Panc1 (cell line): ENCODE measurements at places on chromosomes 1 and 21. TPM values are rescaled to one million over a fixed set of nuclear protein-coding genes. Genes with fewer than 3 reads are reported as not detected.

DNA sequence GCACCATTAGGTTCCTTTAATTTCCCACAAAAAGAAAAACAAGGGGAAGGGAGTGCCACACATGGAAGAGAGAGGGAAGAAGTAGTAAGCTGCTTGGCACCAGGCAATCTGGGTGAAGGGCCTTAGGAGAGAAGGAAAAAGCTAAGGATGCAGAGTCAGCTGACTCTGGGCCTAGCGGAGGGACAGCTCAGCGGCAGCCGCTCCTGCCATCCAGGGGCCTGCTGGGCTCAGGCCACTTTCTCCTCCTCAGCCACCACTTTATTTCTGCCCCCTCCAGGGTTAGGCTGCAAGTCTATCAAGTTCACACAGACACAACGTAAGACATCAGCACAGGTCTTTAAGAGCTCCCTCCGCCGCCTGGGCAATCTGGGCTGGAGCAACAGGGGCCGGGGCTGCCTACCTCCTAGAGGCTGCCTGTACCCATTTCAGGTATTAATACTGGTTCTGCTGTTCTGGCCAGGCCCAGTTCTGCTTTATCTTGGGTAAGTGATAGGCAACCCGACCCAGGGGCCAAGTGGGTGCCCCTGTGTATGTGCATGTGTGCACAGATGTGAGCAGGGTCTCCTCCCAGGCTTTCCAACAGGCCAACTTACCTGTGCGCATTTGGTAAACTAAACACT is 53.6 kb downstream of the SLC45A1 start:
- no peak for DNase-seq

The SAMD11 gene
- 51.8 TPM for total RNA-seq

The TNFRSF14 gene
- total RNA-seq: 20.1 TPM

The OR2M5 gene
- not detected for total RNA-seq

- no peak for DNase-seq
Measured at GRCh38 chr1:89942825-89943658, 51.9 kb upstream of the ZNF326 start.

GRCh38 chr1:210726621-210727020 is 397.9 kb downstream of the HHAT start:
- DNase-seq: no peak

GRCh38 chr1:160007577-160008200 is 24.1 kb downstream of the PIGM start:
- DNase-seq: no peak

The FMOD gene
- not detected for total RNA-seq

DNA sequence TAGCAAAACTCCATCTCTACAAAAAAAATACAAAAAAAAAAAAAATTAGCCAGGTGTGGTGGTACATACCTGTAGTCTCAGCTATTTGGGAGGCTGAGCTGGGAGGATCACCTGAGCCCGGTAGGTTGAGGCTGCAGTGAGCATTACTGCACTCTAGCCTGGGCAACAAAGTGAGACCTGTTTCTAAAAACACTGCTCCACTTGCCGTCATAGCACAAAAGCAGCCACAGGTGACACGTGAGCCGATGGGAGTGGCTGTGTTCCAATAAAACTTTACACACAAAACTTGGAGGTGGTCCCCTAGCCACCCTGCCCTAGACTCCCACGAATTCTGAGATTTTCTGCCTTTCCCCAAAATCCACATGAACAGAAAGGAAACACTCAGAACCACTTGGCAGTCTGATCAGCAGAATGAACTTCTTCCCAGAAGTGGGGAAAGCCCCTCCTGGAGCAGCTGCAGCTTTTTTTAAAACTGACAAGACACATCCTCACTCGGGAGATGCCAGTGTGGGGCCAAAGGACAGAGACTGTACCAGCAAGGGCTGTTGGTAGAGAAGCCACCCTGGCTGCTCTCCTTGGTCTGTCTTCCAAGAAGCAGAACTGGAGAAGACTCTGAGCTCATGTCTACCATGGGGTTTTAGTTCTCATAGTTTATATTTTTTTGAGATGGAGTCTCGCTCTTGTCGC is 23.3 kb downstream of the PLEKHM2 start:
- DNase-seq: no peak

- no peak for DNase-seq
Measured at GRCh38 chr1:111422546-111423391, 4.8 kb downstream of the OVGP1 start.

The FNBP1L gene
- total RNA-seq: 25.1 TPM

GRCh38 chr1:241356519-241357365 is at the start of gene RGS7:
Gene RGS7, minus strand, starts transcription at chr1:241357205.
- no peak for DNase-seq

GRCh38 chr1:115338457-115338820 is 390 bp upstream of the NGF start:
- DNase-seq: no peak

The VWA1 gene
- 858 TPM for total RNA-seq

DNA sequence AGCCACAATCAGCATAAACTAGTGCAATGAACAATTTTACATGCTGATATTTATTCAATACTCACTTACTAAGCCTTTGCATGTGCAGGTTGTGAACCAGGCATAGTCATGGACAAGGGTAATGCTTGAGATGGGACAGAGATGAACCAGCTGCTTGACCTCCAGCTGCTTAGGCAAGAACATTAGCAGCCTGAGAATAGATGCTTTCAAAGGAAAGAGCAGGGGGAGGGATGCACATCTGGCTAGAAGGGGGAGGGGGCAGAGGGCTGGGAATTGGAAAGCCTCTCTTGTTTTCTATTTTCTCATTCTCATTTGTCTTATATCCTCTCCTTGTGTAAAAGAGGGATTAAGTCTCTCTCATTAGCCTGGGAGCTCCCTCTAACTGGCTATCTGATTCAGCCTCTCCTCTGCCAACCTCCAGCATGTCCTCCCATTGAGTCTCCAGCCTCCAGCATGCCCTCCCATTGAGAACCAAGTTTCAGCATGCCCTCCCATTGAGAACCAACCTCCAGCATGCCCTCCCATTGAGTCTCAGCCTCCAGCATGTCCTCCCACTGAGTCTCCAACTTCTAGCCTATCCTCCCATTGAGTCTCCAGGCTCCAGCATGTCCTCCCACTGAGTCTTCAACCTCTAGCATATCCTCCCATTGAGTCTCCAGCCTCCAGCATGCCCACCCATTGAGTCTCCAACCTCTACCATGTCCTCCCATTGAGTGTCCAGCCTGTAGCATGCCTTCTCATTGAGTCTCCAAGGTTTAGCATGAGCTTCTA is 38.4 kb upstream of the TRABD2B start:
- DNase-seq: no peak

The LCE2B gene
- not detected for total RNA-seq

DNA sequence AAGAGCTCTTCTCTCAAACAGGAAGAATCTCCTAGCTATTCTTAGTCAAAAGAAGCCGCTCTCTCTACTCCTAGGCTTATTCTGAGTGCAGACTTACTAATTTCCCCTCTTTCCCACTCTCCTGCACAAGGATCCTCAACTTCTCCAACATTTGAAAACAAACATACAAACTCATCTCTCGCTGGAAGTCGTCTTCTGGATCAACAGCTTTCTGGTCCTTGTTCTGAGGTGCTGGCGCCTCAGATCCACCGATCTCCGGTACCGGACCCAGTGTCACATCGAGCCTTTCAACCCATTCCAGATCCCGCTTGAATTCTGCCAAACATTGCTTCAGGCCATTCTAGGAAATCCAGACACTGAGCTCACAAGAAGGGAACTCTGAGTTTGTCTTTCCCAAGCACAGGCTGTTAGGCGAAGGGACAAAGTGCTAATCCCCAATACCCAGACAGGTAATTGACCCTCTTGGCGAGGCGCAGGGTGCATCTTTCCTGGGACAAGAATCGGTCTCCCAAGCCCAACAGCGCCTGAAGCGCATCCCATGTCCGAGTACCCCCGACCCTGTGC is 696 bp downstream of the EBNA1BP2 start:
- no peak for DNase-seq

DNA sequence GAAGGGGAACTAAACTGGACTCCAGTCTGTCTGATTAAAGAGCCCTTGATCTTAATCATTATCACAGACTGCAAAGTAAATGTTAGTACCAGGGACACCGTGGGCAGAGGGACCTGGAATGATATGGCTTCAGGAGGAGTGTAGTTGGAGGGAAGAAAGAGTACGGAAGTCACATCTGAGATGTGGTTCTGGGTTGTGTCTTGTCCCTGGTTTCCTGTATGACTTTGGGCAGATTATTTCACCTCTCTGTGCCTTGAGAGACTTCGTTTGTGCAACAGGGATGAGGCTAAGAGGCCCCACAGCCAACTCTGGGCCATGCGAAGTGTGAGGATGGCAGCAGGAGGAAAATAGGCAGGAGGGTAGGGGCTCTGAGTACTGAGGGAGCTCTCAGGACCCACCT is 76.1 kb upstream of the SLC2A1 start:
- no peak for DNase-seq

DNA sequence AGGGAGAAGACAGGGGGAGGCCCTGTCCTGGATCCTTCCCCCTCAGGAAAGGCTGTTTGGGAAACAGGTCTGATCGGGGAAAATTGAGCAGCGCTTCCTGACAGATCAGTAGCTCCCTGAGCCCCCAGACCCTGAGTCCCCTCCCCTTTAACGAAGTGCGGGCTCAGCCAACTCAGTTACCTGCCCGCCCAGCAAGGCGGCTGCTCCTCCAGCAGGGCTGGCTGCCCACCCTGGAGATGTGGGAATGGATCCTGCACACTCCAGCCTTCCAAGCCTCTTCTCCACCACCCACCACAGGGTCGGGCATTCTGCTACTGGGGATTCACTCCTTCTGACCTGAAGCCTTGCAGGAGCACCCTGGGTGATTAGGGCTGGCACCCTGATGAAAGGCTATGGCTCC is 27.6 kb upstream of the LAPTM5 start:
- no peak for DNase-seq

DNA sequence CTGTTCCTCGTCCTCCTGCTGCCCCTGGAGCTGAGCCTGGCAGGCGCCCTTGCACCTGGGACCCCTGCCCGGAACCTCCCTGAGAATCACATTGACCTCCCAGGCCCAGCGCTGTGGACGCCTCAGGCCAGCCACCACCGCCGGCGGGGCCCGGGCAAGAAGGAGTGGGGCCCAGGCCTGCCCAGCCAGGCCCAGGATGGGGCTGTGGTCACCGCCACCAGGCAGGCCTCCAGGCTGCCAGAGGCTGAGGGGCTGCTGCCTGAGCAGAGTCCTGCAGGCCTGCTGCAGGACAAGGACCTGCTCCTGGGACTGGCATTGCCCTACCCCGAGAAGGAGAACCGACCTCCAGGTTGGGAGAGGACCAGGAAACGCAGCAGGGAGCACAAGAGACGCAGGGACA is 14.8 kb downstream of the DRAXIN start:
- no peak for DNase-seq

DNA sequence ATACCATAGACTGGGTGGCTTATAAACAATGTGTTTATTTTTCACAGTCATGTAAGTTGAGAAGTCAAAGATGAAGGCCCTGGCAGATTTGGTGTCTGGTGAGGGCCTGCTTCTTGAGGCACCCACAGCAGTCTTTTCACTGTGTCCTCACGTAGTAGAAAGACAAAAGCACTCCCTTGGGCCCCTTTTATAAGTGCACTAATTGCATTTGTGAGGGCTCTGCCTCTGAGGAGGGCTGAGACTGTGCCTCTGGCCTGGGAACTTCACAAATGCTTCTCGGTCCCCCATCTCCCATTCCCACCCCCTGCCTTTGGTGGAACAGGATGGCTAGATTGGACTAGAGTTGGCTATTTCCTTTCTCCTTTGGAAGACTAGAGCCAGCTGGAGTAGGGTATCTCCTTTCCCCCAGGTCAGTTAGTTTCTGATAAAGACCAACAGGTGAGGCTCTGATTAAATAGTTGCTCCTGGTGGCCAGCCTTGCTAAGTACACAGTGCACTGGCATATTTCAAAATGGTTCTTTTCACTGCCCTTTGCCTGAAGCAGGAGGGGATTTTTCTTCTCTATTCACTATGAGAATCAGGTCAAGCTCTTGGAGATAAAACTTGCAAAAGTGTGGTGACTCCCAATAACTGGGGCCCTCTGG is 82.9 kb downstream of the PLPPR4 start:
- no peak for DNase-seq

DNA sequence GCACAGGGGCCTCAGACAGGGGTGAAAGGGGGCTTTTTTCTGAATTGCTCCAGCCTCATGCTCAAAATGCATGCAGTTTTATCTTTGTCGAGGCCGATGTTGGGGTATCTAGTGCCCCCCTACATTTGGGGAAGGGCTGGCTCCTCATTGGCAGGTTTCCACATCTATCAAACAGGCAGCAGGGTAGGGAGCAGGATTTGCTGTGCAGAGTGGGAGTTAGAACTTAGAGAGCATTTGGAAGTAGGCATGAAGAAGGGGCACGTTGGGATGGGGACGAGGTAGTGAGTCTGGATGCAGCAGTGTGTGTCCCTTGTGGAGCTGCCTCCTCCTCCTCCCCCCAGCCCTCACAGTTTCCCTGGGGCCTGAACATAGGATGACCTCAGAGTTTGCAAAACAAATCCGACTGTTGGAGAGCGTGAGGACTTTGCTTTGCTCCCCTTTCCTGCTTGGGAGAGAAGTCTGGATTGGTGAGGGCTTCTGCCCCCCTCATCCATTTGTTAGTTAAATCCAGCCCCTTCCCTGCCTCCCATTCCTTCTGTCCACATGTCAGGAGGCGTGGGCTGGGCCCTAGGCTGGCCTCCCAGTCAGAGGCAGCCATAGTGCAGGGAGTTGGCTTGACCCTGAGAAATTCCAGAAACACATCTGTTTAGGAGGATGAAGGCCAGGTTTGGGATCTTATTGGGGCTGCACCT is 36.9 kb upstream of the GPR37L1 start:
- no peak for DNase-seq

DNA sequence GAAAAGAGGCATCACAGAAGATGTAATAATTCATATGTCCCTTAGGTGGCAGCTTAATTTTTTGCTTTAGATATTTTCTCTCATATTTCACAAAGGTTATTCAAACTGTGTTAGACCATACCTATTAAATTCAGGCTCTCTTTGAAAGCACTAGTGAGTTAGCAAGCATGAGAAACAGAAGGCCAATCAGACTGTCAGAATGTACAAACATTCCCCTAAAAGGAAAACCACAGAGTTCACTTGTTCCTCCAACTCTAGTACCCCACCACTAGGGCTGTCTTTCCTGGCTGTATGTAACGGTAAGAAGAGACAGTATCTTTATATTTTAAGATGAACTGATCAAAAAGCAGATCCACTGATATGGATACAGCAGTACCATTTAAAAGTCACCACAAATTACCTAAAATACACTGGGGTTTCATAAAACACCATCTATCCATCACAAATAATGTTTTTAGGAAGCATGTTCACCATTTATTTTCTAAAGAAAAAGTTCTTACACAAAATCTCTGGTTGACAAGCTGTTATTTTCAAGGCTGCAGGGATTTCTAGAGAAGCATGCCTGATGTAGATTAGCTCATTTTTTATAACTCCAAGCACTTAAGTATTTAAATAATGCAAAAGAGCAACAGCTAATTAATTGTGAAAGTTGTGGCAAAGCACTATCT is 1.8 kb downstream of the ARPC5 start:
- DNase-seq: peak; percentile 56

The NHLH1 gene
- total RNA-seq: 0.18 TPM

DNA sequence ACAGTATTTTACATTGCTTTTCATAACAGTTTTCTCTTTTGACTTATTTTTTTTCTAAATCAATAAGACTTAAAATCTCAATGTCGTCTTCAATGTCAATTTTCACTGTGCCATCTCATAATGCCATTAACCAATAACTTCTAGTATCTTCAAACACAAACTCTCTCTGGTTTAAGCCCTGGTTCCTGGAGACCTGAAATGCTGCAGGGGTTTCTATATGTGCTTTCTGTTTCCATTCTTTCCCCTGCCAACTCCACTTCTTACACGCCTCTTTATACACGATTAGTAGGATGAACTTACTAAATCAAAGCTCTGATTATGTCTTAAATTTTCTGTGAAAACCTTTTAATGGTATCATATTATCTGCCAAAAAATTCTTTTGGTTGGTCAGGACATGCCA is 191.4 kb downstream of the AMY1C start:
- no peak for DNase-seq

- DNase-seq: no peak
Measured at GRCh38 chr1:53345996-53346813, 18.3 kb upstream of the LRP8 start.
